ENCODE measurements at places on chromosomes 6 and 20.

GRCh38 chr6:79225717-79226599 is 8.5 kb downstream of the HMGN3 start:
- no peak for DNase-seq

GRCh38 chr6:108831104-108831503 is 17.1 kb upstream of the ARMC2 start:
- DNase-seq = no peak

GRCh38 chr6:53931086-53931485 is 136.3 kb downstream of the LRRC1 start:
- DNase-seq = peak; percentile 3

DNA sequence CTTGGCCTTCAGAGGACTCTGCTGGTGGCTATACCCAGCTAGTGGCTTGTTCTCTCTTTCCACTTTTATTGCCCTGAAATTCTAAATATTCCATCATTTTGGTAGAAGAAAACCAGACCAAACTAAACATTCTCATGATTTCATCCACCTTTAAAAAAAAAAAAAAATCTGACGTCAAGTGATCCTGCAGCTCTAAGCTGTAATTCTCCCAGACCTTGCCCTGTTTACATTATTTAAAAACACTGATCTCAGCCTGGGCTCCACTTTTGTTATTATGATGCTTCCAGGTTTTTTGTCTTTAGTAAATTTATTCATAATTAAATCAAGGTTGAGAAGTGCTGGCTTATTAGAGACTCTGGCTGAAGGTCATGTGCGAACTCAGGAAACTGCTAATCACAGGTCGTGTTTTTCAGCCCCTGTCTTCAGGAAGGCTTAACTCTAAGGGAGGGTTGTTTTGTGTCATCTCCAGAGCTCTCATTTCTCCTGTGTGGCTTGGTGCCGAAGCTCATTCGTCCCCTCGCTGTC is 114.4 kb downstream of the MTHFD1L start:
- no peak for DNase-seq

GRCh38 chr6:108406943-108407342 is 112.1 kb downstream of the AFG1L start:
- DNase-seq = no peak

DNA sequence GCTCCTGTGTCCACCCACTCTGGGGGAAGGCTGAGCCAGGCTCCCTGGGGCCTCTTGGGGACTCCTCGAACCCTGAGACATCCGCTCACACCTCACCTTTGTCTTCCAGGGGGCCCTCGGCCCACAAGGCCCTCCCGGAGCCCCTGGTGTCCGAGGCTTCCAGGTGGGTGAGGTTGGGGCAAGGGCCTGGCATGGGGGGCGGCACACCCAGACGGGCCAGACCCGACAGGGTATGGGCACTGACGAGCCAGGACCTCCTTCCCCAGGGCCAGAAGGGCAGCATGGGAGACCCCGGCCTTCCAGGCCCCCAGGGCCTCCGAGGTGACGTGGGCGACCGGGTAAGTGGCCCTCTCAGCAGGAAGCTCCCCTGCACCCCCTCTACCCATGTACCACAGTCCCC is 13.4 kb downstream of the COL9A3 start:
- no peak for DNase-seq

DNA sequence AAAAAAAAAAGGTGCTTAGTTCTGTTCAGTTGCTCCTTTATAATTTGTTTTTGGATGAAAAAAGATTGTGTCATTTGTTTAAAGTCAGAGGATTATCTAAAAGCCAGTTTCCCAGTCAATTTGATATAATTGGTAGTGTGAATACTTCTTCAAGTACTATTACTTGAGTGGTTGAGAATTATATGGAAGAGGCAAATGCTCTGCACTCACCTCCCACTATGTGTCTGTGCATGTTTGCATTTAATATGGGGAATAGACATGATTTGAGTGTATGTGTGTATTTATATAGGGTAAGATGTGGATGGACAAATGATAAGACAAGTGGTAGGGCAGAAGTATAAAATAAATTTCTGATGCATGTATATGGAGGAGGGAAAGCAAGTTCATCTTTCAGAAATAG is 15.8 kb downstream of the GJA1 start:
- DNase-seq = no peak

- no peak for DNase-seq
Measured at GRCh38 chr20:64151633-64152530, 12.4 kb upstream of the MYT1 start.

- DNase-seq = no peak
Measured at GRCh38 chr6:36508532-36508931, 38.7 kb downstream of the STK38 start.

- peak; percentile 62 for DNase-seq
Measured at GRCh38 chr6:117483004-117483644, 650 bp downstream of the DCBLD1 start.

Data from RPMI8226 (cell line).